ENCODE measurements at places on chromosomes 6 and 20.

DNA sequence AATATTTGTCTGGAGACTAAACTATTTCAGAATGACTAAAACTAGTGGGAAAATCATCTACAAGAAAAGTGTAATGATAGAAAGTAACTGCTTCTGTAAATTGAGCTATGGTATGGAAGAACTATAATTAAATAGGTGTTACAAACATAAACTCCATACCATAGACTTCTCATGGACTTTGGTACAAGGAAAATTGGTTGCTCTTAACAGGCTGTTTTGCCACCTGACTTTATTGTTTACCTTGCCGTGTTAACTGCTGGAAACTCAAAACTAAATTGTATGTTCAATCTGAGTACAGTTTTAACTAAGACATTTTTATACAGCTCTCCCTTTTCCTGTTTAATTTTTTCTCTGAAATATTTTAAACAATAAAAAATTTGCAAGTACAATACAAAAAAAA lies 261.8 kb upstream of the POU3F2 start:
- DNase-seq: no peak

GRCh38 chr6:46443623-46444022 lies 47.6 kb downstream of the RCAN2 start:
- DNase-seq: no peak

DNA sequence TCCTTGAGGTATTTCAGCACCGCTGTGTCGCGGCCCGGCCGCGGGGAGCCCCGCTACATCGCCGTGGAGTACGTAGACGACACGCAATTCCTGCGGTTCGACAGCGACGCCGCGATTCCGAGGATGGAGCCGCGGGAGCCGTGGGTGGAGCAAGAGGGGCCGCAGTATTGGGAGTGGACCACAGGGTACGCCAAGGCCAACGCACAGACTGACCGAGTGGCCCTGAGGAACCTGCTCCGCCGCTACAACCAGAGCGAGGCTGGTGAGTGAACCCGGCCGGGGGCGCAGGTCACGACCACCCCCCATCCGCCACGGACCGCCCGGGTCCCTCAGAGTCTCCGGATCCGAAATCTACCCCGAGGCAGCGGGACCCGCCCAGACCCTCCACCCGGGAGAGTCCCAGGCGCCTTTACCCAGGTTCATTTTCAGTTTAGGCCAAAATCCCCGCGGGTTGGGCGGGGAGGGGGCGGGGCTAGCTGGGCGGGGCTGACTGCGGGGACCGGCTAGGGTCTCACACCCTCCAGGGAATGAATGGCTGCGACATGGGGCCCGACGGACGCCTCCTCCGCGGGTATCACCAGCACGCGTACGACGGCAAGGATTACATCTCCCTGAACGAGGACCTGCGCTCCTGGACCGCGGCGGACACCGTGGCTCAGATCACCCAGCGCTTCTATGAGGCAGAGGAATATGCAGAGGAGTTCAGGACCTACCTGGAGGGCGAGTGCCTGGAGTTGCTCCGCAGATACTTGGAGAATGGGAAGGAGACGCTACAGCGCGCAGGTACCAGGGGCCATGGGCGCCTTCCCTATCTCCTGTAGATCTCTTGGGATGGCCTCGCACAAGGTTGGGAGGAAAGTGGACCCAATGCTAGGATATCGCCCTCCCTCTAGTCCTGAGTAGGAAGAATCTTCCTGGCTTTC lies 693 bp downstream of the HLA-F start:
- no peak for DNase-seq

GRCh38 chr6:168028181-168028580 lies 30.7 kb downstream of the KIF25 start:
- no peak for DNase-seq

GRCh38 chr6:151633526-151634335 lies 139.9 kb downstream of the CCDC170 start:
- DNase-seq: no peak

DNA sequence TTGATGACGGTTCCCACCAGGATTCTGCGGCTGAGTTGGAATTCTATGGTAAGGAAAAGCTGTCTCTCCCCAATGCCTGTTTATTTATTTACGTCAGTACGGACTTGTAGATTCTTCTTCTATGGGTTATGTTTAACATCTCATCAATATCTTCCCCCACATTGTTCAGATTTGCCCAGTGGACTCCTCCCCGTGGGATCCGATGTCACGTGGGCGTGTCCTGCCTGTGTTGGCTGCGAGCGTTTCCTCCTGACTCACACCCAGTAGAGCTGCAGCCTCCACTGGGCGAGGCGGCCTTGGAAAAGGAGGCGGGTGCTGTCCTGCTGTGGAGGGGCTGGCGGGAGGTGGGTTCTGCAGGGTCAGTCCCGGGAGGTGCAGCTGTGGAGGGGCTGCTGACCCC lies 46.8 kb upstream of the SLCO4A1 start:
- DNase-seq: peak; percentile 79

- no peak for DNase-seq
These were observed 42.6 kb downstream of the NCOA3 start for GRCh38 chr20:47544240-47544639.

GRCh38 chr6:35400901-35401311 lies 51.2 kb upstream of the FANCE start:
- no peak for DNase-seq

DNA sequence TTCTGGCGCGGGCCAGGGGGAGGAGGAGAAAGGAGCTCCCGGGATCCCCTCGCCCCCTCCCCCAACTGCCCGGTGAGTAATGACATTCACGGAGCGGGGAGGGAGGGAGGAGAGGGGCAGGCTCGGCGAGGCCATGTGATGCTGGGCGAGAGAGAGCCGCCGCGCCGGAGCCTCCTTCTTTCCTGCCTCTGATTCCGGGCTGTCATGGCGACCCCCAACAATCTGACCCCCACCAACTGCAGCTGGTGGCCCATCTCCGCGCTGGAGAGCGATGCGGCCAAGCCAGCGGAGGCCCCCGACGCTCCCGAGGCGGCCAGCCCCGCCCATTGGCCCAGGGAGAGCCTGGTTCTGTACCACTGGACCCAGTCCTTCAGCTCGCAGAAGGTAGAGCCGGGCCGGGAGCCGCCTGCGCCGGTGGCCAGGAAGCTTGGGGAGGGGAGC lies at the start of gene GDAP1L1:
GDAP1L1 (plus strand) TSS at position 178 of the 441 bp plus-strand sequence; CDS start at position 205, 27 bp downstream.
- DNase-seq: no peak

DNA sequence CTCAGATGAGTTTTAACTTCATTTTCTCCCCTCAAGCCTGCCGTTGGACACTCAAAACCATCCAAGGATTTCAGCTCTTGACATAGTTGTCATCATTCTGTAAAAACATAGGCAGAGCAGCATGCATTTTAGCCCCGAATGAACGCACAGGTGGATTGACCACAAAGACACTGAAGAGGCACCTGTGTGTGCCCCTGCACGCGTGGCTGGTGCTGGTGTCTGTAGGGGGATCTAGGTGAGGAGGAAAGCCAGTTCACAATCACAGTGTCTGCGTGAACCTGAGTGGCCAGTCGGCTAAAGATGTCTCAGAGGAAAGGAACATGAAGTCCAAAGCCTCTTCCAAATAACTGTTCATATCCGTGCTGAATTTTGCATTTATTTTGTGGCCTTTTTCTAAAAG lies 309.2 kb downstream of the QKI start:
- no peak for DNase-seq

DNA sequence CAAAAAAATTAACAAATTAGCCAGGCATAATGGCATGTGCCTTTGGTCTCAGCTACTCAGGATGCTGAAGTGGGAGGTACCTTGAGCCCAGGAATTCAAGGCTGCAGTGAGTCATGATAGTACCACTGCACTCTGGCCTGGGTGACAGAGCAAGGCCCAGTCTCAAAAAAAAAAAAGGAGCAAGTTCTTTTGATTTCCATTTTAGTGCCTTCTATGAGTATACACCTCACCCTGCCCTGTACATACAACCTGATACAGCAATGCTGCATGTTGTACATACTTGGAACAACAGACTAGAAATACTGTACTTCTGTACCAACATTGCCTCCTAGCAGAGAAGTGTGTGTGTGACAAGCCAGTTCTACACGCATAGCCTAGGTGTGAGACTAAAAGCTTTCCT lies 97.3 kb upstream of the CARMIL1 start:
- DNase-seq: no peak

- no peak for DNase-seq
These were observed 3.6 kb downstream of the BEND6 start for GRCh38 chr6:56958481-56958880.

GRCh38 chr20:63711085-63711645 lies 3.3 kb downstream of the ZGPAT start:
- DNase-seq: no peak

DNA sequence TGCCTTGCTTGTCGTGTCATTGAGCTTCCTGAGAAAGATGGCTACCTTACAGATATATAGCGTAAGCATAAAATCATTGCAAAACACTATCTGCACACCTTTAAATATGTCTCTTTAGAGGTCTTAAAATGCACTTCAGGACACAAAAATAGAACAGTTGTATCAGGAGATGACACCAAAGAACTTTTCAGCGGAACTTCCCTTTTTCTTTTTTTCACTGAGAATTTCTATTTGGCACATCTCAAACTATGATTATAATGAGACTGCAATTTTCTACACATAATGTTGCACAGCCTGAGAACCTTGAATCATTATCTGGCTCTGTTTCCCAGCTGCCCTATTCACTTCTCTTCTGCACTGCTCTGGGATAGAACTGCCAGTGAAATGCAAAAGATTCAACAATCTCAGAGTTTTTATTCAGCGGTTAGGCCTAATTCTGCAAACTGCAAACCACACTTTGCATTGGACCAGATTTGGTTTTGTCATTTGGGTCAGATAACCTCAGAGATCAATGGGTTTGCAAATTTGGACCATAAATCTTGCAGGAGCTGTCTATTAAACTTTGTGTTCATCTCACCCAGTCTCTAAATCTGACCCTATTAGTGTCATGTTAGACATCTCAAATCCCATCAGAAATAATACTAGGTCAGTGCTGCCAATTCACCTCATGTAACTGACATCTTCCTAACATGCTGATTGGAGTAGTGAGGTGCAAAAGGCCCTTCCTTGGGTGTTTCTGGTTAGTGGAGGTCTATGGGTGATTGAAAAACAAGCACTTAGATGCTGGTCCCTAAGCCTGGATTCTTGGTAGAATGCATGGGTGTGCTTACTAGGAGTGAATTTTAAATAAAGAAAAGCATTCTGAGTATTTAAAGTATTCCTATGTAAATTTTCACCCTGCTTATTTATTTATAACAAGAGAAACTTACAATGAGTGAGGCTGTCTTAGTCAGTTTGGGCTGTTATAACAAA lies 382.7 kb downstream of the UTRN start:
- DNase-seq: no peak

DNA sequence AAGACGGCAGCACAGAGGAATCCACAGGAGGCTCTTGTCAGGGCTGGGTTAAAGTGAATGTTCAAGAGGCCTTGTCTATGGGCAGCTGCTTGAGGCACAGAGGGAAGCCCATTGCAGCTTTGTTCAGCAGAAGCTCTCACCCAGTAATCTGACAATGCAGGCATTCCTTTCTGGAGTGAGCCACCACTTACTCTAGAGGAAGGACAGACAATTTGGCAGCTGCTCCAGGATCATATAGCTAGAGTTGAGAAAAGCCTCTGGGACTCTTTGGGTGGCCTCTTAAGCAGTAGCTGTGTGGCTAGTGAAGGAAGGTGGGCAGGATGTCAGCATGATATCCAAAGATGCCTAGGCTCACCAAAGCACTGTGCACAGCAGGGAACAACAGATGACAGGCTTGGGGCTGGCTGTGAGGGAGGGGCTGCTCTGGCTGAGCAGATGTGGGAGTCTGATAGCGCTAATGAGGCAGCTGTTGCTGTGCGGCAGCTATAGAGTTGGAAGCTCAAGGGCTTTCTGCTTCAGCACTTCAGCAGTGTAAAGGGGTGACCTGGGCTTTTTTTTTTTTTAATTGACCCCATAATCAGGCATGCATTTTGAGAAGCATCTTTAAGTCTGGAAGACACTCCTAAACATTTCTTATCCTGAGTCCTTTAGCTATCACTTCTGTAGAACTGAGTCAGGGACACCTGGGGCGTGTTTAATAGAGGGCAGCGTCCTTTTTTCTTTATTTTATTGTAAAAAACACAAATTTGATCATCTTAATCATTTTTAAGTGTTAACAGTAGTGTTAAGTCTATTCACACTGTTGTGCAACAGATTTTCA lies 27.2 kb downstream of the CMTR1 start:
- no peak for DNase-seq

DNA sequence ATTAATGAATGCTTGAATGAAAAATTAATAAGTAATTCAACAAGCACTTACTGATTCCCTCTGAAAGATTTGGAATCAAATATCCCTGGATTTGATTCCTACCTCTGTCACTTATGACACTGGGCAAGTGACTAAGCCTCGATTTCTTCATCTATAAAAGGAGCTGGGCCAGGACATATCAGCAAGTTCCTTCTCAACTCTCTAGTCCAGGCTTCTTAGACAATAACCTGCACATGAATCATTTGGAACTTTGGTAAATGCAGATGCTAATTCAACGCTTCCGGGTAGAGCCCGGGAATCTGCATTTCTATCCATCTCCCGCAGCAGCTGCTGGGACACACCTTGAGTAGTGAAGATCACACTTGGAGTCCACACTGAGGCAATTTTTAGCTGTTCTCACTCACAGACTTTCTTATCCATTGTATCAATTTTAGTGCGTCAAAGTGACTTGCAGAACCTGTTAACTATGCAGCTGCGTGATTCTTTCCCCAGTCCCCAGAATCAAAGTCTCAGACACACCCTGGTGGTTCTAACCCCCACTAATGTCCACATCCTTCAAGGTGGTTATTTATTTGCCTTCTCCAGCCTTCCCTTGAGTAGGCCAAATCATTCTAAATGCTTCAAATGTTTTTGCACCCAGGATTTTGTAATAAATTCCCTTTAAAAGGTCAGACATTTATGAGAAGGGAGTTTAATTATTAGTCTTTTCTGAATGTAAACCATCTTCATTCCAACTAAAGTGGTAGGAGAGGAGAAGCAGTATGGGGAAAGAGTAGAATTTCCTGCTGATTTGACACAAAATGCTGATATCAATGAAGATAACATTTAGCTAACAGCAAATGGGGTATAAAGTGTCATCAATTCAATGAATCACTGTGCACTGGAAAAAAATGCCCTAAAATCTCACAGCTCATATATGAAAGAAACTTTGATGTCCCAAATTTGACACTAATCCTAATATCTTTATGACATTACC lies 26.0 kb upstream of the CCND3 start:
- DNase-seq: no peak

DNA sequence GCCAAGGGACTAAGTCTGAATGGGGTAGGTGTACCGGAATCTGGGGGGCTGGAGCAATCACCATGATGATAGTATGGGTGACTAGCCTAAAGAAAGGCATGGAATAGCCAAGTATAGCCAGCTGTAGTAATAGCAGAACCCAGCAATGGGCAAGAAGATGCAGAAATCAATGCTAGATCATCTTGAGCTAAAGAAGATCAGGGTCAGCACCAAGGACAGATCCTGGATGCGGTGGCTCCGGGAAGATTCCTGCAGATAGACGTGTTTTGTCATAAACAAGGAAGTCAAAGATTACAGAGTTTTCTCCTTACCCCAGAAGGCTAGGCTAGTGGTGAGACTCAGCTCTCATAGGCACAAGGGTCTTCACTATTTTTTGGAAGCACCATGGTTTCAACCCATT lies 561.6 kb upstream of the CHD6 start:
- DNase-seq: no peak

GRCh38 chr6:168627506-168628175 lies 186.7 kb downstream of the SMOC2 start:
- DNase-seq: no peak

GRCh38 chr6:34930221-34930620 lies 41.2 kb downstream of the ANKS1A start:
- no peak for DNase-seq

Data from COLO829 (cell line).